ENCODE measurements at places on chromosomes 1 and 21.

GRCh38 chr1:234743791-234744611 lies 134.0 kb upstream of the IRF2BP2 start:
- peak; percentile 77 for DNase-seq

DNA sequence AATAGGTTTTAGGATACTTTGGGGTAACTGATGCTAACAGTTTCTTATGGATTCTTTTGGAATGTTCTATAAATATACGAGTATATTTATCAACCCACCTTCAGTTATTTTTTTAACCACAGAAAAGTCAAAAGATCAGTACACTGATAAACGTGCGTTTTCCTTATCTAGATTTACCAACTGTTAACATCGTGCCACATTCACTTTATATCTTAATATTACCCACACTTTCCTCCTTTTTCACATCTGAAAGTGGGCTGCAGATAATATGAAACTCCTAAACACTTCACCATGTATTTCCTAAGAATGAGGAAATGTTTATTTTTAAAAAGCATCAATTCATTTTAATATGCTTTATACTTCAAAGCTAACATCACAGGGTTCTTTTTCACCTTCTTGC lies 7.7 kb downstream of the ATF6 start:
- DNase-seq: no peak

- no peak for DNase-seq
These were observed 3.4 kb downstream of the CLEC20A start for GRCh38 chr1:178493301-178493741.

DNA sequence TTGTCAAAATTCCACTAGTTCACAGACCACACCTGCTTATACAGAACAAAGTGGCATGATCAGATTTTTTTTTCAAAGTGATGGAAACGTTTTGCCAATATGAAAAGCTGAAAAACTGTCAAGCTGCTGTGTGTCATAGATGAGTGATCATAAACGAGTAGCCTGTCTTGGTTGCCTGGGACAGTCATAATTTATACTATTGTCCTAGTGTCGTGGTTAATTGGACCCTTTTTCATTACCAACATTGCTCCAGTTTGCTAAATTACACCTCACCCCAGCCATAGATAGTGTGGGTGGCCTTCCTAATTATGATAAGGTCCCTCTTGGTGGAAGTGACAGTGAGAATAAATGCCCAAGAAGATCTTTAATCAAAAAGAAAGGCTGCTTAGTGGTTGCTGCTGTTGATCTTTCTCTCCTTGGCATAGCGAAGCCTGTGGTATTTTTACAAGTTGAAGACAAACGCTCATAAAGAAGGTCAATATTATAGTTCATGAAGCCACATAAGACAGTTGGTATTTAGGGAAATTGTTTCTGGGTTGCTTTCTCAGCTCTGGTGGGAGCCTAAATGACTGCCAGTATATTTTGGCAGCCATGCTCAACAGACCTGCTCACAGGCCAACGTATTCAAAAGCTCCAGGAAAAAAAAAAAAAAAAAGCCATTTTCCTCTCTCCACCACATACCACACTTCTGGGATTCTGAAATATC lies 478.1 kb downstream of the PLA2G4A start:
- no peak for DNase-seq

DNA sequence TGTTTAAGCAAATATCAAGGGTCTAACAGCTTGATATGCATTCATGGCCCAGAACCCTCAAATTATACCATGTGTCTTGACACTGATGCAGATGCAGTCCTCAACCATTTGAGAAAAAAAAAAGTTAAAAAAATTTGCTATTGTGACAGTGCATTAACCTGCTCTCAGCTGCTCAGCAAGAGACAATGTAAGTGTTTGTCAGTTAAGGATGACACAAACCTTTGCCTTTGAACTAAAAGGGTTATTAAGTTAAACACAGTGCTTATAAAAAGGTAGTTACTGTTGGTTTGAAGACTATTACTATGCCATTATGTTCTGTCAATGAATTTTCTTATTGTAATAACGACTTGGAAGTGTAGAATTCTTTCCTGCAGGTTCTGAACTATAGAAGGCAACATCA lies 655.6 kb upstream of the NEGR1 start:
- no peak for DNase-seq

DNA sequence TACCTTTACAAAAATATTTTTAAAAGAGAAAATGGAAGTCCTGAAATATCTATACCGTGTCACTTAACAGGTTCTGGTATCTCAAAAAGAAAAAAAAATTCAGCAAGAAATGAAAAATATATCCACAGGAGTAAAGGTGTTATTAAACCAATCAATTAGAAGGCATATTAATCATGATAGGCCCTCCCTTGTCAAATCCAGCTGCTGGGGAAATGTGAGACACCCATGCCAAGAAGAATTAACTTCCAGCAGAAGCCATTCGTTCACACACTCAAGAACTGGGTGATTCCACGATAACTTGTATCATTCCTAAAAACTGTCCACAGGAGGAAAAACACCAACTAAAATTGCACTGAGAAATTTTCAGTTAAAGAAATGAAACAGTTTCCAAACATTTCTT lies 57.6 kb downstream of the APP start:
- DNase-seq: no peak

- no peak for DNase-seq
These were observed 53.5 kb downstream of the LDLRAD2 start for GRCh38 chr1:21865609-21865942.

DNA sequence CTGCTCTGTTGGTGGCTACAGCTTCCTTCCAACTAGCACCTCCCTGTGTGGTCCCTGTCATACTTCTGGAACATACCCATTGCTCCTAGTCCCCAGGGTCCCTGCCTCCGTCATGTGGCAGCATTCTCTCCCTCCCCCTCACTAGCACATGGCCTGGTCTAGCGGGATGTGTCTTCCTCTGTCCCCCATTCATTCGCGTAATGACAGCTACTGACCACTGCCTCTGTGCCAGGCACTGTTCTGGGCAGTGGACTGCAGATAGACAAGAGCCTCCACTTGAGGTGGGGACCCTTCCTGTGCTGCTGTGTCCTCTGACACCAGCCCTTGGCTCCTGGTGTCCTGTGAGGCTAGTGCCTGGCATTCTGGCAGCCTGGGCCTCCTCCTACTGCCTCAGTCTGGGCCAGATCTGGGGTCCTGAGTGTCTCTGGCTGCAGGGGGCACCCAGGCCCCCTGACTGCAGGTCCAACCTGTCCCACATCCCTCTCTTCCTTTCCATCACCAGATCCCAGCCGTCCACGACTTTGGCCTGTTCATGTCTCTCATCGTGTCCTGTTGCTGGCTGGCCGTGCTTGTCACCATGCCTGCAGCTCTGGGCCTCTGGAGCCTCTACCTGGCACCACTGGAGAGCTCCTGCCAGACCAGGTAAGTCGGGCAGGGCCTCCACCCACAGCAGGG lies 38.1 kb downstream of the DISP3 start:
- DNase-seq: no peak

DNA sequence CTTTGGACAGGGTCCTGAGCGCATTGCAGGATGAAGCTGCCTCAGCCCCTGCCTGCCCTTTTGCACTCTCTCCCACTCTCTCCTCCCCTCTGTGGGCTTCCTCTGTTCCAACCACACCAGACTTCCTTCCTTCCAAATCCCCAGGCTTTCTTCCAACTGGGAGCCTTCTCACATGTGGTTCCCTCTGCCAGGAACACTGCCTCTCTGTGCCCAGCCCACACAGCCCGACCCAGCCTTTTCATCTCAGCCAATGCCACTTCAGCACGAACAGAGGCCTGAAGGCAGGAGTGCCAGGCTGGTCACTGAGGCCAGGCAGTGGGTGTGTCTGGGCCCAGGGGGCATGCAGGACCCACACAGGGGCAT lies 5.9 kb downstream of the SELENON start:
- DNase-seq: no peak

DNA sequence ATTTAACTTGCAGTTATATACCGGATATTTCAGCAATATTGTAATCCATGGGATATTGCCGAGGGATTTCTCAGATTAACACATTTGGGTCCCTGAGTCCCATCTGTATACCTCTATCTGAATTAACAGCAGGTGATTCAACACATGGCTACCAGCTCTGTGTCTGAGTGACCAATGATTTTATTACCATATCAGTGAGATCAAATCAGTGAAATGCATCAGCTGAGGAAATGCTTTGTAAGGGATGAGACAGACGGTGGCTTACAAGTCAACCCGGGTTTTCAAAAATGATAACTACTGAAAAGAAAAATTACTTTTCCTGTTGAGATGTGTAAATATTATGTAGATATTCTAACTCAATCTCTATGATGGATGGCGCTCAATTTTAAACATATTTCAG lies 504.1 kb upstream of the PKN2 start:
- no peak for DNase-seq

DNA sequence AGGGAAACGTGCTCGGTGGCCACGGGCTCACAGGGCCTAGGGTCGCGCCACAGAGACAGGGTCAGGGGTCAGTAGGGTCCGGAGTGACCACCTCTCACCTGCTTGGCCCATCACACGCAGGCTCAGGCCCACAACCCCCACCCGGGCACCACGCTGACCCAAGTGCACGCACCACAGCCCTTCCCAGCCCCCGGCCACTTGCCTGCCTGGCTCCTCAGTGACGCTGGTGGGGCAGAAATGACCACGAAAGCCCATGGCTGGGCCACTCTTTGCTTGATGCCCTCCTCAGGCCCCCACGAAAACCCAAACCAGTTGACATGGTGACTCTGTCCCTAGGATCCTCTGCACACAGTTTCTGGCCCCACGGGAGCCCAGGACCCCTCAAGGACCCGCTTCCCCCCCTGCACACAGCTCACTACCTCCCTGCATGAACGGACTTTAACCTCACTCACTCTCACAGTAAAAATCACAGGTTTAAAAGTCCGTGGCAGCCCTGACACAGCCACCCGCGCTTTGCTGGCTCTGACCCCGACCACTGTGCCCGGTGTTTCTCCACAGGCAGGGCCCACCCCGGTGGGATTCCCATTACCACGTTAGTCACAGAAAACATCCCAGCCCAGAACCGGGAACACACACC lies 20.7 kb downstream of the NADK start:
- no peak for DNase-seq

DNA sequence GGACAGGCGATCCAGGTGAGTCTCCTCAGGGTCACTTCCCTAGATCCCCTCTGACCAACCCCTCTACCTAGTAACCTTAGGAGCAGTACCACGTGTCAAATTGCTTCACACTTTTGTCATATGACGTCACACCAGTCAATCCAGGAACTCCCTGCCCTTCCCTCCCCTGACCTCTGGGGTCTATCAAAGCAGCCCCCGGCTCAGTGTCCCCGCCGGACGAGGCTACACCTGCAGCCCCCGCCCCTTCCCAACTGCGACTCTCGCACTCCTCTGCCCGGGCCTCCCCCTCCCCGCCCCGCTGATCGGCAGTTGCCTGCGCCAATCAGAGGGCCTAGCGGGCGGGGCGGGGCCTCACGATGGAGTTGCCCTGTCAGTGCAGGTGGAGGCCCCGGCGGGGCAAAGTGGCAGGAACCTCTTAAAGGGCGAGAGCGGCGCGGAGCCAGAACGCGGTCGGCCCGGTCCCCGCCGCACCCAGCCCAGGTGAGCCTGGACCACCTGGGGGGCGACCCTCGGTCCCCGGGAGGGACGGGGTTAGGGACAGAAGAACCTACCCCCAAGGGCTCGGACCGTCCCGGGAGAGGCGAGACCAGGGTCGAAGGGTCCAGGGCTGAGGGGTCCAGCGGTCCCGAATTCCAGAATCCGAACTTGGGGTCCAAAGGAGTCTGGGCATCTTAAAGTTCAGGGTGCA lies 27.5 kb upstream of the EPB41 start:
- DNase-seq: peak; percentile 77

- DNase-seq: no peak
These were observed 44.3 kb upstream of the PLXNA2 start for GRCh38 chr1:208288495-208288894.

GRCh38 chr1:159947942-159948341 lies 2.5 kb upstream of the IGSF9 start:
- DNase-seq: no peak

DNA sequence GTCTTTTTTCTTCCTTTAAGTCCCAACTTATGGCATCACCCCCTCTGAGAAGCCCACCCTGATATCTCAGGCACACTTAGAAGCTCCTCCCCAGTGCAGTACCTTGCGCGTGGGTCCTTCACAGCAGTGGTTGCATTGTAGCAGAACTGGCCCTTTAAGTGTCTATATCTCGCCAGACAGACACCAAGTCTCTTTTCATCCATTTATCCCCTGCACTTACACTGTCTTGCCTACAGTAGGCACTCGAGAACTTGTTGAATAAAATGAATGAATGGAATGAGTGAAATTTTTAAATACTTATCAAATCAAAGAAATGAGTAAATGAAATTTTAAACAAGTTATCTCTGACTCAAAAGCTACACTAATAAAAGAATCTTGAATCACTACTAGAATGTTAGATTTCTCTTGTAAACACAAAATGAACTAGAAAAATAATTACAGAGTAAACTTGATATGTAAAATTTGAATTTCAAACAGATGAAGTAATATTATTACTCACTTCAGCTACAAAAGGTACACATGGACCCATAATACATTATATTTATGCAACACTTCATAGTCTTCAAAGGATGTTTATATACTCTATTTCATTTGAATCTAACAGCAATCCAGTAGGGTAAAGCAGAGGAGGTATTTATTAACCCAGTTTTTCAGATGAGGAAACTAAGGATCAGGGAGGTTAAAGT lies 54.7 kb upstream of the MAN1A2 start:
- peak; percentile 53 for DNase-seq

- DNase-seq: no peak
These were observed 724.6 kb upstream of the ADAMTS5 start for GRCh38 chr21:27691516-27691915.

GRCh38 chr1:201318504-201319340 lies 35.4 kb downstream of the PKP1 start:
- DNase-seq: no peak

GRCh38 chr1:92515796-92516201 lies 29.1 kb upstream of the GFI1 start:
- DNase-seq: no peak
